ENCODE measurements at places on chromosomes 7 and 10.
A peak's percentile ranks its signal among the peaks of the same experiment; 100 is the strongest.

DNA sequence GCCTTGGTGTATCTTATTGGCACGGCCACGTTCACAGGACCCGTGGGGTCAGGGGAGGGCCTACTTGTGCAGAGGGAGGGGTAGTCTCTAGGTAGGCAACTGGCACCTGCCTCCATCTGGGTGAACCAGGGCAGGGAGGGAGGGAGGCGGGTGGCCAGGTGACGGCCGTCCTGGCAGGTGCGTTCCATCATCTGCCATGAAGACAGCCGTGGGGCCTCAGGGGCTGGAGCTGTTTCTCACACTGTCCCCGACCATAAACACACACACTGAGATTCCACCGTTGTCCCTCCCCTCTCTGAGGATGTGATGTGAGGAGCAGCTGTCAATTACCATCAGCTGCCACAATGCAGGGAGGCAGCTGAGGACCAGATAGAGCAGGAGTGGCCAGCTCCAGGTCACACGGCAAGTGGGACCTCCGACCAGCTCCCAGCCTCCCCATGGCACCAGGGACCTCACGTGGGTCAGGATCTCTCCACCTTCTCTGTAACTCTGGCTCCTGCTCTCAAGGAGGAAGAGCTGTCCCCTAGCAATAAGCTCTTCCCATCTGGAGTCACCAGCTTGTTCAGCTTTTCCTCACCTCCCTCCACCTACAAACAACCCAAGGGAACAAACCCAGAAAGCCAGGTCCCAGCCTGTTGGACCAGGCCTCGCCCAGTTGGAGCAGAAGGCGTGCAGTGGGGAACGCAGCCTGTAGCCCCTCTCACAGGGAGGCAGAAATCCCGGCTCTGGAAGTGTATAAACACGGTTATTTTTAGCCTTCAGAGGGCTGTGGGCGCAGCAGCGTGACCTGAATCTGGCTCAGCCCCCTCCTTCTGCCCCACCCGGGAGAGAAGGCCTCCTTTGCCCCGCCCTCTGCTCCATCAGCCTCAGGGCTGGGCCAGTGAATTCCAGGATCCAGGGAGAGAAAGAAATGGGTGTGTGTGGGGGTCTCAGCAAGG lies 33.1 kb downstream of the ZMIZ1 start:
- DNase-seq, result peak; percentile 33

DNA sequence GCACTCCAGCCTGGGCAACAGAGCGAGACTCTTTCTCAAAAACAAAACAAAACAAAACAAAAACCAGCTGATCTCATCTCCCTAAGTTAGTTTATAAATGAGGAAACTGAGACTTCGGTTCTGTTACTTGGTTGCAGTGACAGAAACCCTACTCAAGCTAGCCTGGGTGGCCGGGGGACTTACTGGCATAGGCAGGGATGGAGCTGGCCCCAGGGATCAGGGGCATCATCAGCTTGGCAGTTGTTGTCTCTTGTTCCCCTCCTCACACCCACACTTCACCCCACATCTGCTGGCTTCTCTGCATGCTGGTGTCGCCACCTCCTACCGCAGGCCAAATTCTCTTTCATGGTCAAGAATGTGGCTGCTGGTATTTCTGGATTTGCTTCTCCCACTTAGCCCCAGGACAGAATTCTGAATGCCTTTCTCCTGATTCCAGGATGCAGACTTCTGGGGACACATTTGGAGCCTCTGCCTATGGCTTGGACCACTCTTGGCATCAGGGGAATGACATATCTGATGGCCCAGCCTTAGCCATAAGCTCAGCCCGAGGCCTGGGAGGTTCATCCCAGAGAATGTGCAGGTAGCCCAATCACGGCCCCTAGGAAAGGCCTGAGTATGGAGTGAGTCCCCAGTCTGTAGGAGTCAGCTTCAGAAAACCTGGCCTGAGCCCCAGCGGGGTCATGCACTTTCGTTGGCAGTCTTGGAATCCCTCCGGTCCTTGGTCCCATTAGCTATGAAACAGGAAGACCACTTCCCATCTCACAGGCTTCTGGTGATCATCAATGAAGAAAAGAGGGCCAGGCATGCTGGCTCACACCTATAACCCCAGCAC lies 41.6 kb upstream of the CTBP2 start:
- no peak for DNase-seq

- no peak for DNase-seq
Measured at GRCh38 chr10:74322141-74322540, 171.1 kb downstream of the ADK start.

DNA sequence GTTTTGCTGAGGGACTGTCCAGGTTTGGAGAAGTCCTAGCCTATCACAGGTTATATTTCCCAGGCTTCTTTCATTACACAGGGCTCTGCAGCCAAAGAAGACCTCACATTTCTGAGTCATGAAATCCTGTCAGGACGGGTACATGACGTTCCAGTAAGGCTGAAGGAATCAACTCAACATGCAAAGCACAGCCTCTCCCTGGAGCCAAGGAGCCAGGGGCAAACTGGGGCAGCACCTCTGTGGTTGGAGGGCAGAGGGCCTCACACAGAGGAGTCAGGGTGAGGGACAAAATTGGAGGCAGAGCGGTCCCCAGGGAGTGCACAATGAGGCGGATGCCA lies 116.3 kb upstream of the GDF10 start:
- no peak for DNase-seq

DNA sequence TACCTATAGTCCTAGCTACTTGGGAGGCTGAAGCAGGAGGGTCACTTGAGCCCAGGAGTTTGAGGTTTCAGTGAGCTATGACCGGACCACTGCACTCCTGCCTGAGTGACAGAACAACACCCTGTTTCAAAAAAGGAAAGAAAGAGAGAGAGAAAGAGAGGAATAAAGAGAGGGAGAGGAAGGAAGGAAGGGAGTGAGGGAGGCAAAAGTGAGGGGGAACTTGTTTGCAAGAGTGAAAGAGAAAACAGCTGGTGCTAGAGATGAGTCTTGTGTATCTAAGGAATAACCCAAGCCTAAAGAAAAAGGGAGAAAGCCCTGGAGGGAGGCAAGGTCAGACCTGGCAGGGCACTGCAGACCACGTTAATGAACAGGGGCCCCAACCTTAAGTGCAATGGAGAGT lies 4.8 kb upstream of the NT5C2 start:
- peak; percentile 26 for DNase-seq

- no peak for DNase-seq
Measured at GRCh38 chr7:148442141-148442655, 148.4 kb upstream of the C7orf33 start.

DNA sequence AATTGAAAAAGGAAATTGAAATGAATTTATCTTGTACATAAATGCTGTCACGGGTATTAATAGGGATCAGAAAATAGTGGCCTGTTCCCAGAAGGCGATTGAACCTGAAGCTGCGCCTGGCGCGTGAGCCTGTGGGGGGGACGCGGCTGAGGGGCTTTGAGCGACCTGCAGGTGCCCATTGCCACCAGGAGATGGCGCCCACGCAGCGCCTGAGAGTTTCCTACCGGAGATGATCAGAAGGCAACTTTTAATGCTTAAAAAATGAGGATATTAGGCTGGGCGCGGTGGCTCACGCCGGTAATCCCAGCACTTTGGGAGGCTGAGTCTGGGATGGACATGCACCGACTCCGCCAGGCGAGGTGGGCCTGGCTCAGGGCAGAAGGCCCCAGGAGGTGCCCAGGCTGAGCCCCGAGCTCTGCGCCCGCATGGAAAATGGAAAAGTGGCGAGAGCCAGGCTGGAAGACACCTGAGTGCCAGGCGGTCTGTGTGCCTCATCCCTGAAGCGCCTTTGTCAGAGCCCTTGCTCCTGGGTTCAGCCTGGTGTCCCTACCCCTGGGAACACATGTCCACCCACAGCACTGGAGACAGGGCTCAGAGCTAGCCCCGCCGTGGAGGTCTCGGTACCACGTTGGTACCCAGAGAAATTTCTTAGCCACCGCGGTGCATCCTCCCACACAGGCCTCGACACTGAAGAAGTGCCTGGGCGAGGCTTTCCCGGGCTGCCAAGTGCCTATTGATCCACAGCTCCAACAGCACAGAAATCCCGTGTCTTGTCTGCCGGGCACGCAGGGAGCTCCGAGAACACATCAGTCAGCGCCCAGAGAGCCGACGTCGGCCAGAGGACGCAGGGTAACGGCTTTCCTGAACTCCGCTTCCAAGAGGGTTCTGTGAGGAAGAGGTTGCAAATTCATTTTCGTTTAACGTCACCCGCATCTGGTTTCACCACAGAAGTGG lies 117.4 kb downstream of the INPP5A start:
- peak; percentile 88 for DNase-seq

- DNase-seq, result no peak
Measured at GRCh38 chr10:89351780-89352597, 24.2 kb downstream of the IFIT3 start.

DNA sequence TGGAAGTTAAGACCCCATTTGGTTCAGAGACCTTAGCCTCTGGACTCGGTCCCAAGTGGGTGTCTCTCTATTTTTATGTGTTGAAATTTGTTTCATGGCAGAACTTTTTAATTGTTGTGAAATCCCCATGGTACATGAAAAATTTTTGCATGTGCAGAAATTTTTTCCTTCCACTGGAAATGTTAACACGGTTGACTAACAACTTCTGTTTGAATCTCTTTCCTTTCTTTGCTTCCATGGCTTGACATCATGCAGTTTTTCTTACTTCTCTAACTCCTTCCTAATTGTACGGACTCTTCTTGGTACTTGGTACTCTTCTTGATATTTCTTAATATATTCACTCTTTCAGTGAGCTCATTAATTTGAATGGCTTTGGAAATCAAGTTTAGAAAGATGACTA lies 18.3 kb downstream of the MDFIC start:
- DNase-seq, result no peak

DNA sequence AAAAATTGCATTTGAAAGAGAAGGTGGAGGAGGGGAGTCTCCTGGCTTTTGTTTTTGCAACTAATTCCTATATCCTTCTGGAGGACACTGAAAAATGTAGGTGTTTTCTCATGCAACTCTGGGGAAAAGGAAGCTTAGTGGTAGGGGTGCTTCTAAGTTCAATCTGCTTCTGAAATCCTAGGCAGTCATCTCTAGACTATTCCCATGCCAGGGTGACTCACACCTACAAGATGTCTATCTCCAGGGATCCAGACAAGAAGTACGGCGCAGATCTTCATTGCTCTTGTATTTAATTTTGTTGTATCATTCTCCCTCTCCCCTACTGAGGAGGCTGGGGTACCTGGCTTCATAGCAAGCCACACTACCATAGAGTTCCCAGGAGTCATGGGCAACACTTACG lies 258.8 kb downstream of the PHF14 start:
- DNase-seq, result no peak

DNA sequence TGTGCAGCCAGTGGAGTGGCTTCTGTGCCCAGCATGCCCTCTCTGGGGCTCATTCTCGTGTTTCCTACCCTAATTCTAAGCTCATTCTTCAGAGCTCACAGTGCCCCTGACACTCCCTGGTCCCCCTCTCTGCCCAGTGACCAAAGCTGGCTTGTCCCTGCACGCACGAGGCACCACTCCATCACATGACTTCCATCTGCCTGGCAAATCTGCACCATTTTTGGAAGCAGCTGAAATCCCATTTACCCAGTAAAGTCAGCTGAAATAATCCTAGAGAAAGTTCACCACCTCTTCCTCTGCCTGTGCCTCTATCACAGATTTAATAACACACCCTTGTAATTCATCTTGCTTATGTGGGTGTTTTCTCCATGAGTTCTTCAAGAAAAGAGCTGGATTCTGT lies 616.9 kb downstream of the PTPRN2 start:
- DNase-seq, result no peak

- DNase-seq, result no peak
Measured at GRCh38 chr10:279655-280054, 144.4 kb downstream of the ZMYND11 start.

GRCh38 chr10:113133497-113134115 lies 183.6 kb downstream of the TCF7L2 start:
- peak; percentile 8 for DNase-seq

DNA sequence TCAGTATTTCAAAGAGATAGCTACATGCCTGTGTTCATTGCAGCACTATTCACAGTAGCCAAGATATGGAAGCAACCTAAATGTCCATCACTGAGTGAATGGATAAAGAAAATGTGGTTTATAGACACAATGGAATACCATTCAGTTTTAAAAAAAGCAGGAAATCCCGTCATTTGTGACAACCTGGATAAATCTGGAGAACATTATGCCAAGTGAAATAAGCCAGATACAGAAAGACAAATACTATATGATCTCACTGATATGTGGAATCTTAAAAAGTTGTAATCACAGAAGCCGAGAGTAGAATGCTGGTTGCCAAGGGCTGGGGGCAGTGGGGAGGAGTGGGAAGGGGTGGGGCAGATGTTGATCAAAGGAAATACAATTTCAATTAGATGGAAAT lies 235.8 kb upstream of the IGFBP3 start:
- DNase-seq, result no peak

DNA sequence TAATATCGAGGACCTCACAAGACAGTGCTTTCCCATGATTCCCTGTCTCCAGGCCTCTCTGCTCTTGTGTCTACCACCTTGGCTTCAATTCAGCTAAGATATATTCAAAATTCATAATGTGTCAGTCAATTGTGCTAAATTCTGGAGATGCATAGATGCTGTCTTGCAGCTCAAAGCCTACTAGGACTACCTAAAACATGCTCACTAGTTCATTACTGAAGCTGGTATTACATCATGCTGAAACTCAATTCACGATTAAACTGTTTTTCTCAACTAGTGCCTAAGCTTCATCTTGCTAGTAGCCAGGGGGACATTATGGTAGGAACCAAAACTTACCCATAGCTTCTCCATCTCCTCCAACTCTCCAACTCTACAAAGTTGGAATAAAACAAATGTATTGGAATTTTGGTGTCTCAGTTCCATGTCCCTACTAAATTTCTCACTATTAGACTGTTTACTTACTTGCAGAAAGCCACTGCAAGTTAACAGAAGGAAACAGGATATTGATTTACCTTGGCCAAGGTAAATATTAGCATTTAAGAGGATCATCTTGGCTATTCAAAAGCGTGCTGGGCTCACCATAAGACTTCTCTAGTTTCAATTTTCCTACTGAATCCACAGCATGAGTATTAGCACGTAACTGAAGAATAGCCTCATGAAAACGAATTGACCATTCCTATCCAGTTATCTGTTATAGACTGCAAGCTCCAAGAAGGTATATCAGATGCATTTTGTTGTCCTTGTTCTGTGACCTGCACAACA lies 53.6 kb downstream of the CREB3L2 start:
- DNase-seq, result no peak

GRCh38 chr10:35453855-35454532 lies 117.7 kb downstream of the CCNY start:
- peak; percentile 56 for DNase-seq

DNA sequence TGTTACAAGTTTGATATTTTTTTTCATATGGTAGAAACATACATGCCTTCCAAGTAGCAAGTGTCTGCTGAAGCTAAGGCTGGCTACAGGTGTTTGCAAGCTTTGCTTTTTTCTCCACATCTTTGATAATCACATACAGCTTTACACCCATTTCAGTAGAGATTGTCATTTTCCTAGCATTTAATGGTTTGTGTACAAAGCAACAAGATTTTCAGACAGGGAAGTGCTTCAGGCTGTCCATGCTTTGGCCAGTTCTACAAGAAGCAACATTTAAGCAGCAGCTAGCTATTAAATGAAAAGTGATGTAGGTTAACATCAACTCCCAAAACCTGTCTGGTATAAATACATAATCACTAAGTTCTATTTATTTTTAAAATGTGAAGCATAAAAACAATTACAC lies 2.3 kb downstream of the HDAC9 start:
- no peak for DNase-seq

- DNase-seq, result no peak
Measured at GRCh38 chr7:867406-868188, 8.8 kb upstream of the GET4 start.

Data from Kasumi-1 (cell line).